Lung microvascular endothelial cell (primary cell): ENCODE measurements at places on chromosomes 7 and 10.

- no peak for DNase-seq
Measured at GRCh38 chr10:60368875-60369546, 20.7 kb downstream of the ANK3 start.

- DNase-seq = no peak
Measured at GRCh38 chr10:113540845-113541548, 11.9 kb upstream of the HABP2 start.

DNA sequence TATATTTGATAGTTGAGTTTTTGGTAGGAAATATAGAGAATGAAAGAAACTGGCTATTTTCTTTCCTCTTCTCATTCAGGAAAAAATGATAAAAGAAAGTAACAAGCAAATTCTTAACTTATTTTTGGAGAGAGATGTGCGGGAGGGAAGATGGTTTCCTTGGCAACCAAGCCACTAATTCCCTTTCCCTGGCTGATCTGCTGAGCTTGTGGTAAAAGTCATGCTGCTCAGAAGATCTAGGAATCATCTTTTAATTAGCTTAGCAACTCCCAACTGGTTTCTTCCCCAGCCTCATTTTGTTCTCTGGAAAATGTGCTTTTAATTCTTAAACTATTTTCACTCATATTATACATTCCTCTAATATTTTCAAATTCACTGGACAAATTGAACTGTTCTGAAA is 11.8 kb downstream of the UROS start:
- DNase-seq = no peak

- DNase-seq = peak; percentile 23
Measured at GRCh38 chr7:137652721-137653120, 194.1 kb downstream of the DGKI start.

DNA sequence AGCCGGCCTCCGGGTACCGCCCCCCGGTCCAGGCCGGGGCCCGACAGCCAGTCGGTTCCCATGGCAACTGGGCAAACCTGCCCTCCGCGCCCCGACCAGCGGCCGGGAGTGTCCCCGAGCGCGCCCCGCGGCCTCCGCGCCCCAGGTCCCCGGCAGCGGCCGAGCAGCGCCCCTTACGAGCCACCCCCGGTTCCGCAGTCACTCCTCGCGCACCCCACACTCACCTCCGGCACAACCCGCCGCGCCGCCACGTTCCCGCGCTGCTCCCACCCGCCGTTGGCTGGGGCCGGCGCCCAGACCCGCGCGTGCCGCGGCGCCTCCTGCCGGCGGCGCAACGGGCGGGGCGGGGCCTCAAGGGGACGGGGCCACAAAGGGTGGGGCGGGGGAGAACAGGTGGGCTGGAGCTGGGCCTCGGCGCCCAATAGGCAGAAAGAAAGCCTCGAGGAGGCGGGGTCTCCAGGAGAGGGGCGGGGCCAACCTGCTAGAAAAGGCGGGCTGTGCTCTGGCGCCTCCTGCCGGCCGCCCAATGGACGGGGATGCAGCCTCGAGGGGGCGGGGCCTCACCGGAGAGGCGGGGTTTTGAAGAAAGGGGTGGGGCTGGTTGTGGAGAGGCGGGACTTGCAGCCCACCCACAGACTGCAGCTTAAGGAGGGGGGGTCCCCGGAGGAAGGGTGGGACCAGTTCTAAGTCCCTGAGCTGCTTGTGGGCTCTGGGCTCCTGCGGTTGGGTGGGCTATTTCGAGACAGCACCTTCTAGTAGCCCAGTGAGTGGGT is at the start of gene RADIL:
RADIL (minus strand) TSS at position 345 of the 773 bp plus-strand sequence. CDS start 5,577 bp downstream, outside the sequence.
- peak; percentile 87 for DNase-seq
